Psoas muscle (tissue), 8 donors: ENCODE measurements at places on chromosomes 2 and 18. TPM values are rescaled to one million over a fixed set of nuclear protein-coding genes. Genes with fewer than 3 reads are reported as not detected.

- no peak for DNase-seq
Measured at GRCh38 chr2:75311993-75312392, 112.7 kb upstream of the TACR1 start.

DNA sequence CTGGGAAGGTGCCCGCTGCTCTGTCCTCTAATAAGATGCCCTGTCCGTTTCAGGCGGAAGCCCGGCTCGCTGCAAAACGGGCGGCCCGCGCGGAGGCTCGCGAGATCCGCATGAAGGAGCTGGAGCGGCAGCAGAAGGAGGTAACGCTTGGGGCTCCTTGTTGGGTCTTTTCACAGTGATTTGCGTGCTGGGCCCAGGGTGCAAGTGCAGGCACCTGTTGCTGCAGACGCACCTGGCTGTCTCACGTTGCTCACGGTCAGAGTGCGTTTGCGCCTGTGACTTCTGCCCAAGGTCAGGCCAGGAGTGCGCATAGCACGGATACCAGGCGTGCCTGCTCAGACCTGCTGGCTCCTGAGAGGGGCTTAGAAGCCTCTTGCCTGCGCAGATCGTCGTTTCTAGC is 81.1 kb downstream of the LRRFIP1 start:
- DNase-seq: no peak

DNA sequence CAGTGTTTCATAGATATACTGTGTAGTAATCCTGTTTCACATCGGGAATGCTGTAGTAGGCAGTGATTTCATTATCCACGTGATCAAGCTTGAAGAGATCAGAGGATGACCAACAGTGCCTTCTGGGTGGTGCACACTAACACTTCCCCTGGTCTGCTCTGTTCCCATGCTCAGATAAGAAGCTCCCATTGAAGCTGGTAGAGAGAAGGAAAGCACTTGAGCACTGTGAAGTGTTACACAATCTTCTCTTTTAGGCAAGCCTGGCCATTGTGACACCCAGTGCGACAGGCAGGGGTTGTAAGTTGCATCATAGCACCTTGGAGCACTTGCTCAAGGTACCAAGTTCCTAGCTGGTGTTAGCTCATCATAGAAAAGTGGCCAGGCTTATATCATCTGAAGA is 30.6 kb upstream of the GPD2 start:
- no peak for DNase-seq

DNA sequence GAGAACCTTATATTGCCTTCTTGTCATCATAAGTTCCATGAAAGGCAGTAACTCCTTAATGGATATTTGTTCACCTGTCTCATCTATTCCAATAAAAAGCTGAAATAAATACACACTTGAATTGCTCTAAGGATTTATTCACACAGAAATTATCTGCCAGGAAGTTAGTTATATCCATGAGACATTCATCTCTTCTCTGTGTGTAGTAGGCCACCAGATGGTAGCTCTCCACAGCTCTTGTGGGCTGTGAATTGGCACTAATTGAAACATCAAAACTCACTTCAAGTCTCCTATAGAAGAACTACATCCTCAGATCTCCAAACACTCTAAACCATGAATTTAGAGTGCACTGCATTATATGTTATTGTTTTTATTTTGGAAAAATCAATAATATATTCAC is 189.6 kb downstream of the DSC3 start:
- no peak for DNase-seq

DNA sequence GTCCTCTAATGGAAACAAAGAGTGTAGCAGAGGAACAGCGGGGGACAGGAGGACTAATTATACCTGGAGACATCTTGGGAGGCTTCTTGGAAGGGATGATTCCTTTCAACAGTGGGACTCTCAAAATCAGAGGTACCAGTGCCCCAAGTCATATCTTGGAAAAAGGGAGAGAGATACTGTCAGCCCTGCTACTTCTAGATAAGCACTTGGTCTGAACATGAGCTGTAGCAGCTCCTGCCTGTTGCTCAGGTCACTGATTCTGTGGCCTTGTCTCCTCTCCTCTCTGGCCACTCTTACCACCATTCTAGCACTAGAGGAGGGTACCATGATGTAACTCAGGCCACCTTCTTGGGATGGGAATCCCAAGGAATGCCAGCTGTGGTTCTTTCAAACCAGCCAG is 54.5 kb downstream of the MFSD6 start:
- no peak for DNase-seq

- no peak for DNase-seq
Measured at GRCh38 chr2:140504601-140505000, 1626.2 kb downstream of the LRP1B start.

GRCh38 chr18:77043541-77044280 is 88.9 kb downstream of the MBP start:
- DNase-seq: no peak

- DNase-seq: no peak
Measured at GRCh38 chr2:67716895-67717396, 319.8 kb downstream of the ETAA1 start.

DNA sequence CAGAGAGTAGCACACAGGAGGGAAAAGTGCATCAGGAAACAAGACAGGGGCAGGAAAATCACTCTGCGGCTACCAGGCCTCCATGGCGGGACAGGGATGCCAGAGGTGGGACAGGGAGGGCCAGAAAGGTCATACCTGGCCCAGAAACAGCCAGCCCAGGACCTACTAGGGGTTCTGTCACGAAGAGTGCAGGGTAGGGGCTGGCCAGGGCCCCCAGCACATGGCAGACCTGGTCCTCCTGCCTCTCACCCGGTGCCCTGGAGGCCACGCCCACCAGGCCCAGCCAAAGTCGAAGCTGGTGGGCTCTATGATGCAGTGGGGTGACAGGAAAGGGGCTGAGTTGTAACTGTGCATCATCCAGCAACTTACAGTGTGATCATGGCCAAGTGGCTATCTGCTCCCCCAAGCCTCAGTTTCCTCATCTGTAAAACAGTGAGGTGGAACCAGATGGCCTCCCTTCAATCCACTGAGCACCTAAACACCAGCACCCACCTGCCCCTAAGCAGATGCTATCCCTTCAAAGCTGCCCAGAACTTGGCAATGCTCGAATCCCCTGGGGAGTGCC is 10.6 kb downstream of the CYP26B1 start:
- DNase-seq: peak; percentile 43

Gene HTR2B
- total RNA-seq: 0.24 TPM
